Fibroblast of skin of back (primary cell): ENCODE measurements at places on chromosomes 12 and 14.

GRCh38 chr14:33414041-33414440 is 475.4 kb downstream of the NPAS3 start:
- no peak for DNase-seq

- DNase-seq, result no peak
These were observed 27.9 kb downstream of the TMCC3 start for GRCh38 chr12:94622475-94622874.

DNA sequence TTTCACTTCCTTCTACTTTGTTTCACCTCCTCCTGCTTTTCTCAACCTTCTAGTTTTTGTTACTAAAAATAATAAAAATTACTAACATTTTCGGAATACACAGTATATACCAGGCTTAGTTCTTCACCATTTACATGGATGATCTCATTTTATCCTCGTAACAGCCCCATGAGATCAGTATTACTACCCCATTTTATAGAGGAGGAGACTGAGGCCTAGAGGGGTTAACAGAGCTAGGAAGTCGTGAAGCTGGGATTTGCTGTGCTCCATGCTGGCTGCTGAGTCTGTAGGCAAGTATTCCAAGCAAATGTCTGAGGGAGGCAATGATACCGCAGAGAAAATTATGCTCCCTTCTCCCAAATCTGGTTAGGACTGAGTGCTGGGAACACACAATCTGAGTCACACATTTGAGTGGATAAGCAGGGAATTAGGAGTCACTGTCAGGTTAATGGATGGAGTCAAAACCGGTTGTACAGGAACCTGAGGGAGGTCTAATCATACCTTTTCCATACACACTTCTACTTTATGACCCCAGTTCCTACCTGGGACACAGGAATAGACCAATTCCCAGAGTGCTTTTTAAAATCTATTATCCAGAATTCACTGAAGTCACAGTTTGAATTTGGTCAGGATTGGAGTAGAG is 51.1 kb downstream of the ZFYVE26 start:
- DNase-seq, result no peak

DNA sequence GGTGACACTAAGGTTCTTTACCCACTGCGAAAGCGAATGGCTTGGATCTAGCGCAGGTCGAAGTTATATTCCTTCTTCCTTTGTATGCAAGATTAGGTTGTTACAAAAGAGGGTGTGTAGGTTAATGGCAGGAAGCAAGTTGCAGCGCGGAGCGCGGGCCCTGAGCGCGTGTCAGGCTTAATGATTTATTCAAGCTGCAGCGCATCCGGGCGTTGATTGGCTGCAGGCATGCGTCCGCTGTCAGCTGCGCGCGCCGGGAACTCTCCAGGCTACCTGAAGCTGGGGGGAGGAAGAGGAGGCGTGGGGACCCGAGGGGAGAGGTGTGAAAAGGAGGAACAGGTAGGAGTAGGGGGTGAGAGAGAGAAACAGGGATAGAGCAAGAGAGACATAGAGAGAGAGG is 7.4 kb downstream of the ASCL1 start:
- no peak for DNase-seq

GRCh38 chr14:78162202-78162601 is 8.0 kb upstream of the NRXN3 start:
- peak; percentile 6 for DNase-seq

- DNase-seq, result peak; percentile 31
These were observed 371.2 kb downstream of the DIO2 start for GRCh38 chr14:79840103-79840502.

GRCh38 chr12:104154806-104155205 is 16.8 kb upstream of the NFYB start:
- no peak for DNase-seq

DNA sequence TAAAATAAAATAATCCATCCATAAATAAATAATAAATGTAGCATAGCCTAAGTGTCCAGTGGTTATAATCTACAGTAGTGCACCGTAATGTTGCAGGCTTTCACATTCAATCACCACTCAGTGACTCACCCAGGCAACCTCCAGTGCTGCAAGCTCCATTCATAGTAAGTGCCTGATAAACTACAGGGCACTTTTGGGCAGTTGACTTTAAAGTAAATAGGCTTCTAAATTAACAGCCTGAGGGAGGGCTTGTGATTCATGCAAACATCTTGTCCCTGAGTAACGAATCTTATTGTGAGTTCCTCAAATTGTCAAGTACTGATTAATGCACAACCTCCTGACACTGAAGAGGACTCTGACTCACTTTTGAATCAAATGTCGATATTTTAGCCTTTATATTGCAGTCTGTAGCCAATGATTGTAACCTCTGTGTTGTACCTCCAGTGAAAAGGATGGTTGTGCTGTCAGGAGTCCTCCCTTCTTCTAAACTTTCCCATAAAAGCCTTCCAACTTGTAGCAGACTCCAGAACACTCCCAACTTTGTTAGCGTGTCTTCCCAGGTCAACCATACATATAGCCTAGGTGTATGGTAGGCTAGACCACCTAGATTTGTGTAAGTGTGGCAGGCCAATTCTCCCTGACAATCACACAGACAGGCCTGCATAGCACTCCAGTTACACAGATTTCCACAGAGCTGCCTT is 55.0 kb upstream of the BICD1 start:
- peak; percentile 95 for DNase-seq

GRCh38 chr12:124639122-124639806 is 71.9 kb upstream of the NCOR2 start:
- no peak for DNase-seq

DNA sequence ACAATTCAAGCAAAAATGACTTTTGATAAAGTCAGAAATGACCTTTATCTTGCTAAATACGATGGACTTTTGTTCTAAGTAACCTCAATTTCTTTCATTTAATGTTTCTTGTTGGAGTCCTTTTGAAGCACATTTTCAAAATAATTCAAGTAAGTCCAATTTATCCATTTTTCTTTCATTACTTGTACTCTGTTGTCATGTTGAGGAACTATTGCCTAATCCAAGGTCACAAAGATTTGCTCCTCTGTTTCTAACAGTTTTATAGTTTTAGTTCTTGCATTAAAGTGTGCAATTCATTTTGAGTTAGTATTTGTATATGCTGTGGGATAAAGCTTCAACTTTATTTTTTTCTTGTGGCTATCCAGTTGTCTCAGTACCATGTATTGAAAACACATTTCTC is 66.7 kb downstream of the CCER1 start:
- DNase-seq, result no peak

DNA sequence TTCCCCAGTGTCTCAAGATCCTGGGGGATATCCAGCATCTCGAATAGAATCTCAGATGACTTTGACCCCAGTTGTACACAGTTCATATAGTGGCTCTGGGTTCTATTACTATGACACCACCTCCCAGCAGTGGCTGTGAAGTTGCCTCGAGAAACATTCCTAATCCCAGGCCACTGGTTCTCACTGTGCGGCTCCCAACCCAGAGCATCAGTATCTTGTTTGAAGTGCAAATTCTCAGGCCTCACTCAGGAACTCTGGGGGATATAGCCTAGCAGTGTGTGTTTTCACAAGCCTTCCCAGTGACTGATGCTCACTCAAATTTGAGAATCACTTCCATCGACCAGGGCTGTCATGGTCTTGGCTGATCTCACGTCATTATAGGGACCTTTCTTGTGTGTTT is 69.3 kb upstream of the IGF1 start:
- DNase-seq, result no peak

- DNase-seq, result no peak
These were observed 43.5 kb downstream of the BCAT1 start for GRCh38 chr12:24905431-24905830.

GRCh38 chr12:116784238-116784612 is 46.1 kb downstream of the RNFT2 start:
- DNase-seq, result peak; percentile 12

DNA sequence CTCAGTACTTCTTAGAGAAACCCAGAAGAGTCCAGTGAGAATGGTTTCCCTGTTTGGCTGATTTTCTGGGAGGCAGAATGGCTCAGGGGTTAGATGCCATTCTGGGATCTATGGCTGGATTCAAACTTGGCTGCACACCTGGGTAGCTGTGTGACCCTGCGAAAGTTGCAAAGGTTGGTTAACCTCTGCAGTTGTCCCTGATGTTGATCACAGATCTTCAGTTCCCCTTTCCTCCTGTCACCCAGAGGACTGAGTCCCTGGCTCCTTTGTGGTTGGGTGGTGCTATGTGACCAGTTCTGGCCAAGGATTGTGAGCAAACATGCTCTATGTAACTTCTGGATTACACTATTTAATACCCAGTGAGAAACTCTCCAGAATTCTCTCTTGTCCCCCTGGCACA is 418.0 kb downstream of the RGS6 start:
- no peak for DNase-seq

DNA sequence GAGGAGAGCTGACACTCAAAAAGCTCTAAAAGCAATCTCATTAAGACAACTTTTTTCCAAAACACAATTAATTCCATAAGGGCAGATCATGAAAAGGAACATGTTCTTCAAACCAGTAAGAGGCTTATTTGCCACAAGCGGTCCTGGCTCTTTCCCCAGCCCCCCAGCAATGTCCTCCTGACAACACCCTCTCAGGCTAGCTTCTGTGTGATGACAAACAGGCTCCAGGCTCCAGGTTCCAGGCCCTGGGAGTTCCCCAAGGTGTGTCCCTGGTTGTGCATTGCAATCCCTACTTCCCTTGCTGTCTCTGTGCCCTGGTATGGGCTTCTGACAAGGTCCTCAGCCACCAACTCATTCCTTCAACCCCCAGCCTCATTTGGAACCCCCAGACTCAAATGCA is 8.9 kb downstream of the HVCN1 start:
- DNase-seq, result no peak
